ENCODE measurements at places on chromosomes 2 and 18. TPM values are rescaled to one million over a fixed set of nuclear protein-coding genes. Genes with fewer than 3 reads are reported as not detected.

DNA sequence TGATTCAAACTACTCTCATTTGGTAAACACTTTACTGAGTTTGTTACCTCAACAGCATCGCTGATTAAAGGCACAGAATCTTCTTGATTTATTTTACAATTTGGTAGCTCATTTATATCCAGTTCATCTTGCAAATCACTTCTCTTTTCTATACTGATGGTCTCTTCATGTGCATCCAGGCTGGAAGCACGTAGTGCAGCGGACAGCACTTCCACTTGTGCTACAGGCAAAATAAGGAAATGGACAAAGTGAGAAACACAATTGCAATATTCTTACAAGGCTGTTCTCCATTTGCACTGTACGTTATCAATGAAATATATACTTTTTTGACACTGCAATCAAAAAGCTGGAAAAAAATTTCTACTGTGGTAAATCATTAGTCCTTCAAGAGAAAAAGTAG lies 51.0 kb downstream of the PPP4R1 start:
- DNase-seq: no peak

Gene TM4SF20
- not detected for total RNA-seq

- DNase-seq: no peak
These were observed 115.9 kb upstream of the LGALSL start for GRCh38 chr2:64338108-64338507.

Gene TBR1
- 0.33 TPM for total RNA-seq

DNA sequence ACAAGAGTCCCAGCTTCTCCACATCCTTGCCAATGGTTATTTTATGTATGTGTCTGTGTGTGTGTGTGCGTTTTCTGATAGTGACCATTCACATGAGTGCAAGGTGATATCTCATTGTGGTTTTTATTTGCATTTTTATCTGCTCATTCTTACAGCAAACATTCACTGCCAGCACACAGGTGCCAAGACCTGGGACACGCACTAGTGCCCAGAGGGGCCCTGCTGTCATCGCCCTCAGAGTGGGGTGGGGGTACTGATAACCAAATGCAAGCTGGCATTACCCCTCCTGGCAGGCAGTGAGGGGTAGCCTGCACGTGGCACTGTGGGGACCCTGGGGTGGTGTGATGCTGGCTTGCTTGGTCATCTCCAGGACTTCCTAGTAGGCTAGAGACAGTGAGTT lies 285.4 kb downstream of the LPIN1 start:
- no peak for DNase-seq

Gene ELOA2
- total RNA-seq: not detected

Gene SLC4A5
- total RNA-seq: 2.1 TPM
